H1 (cell line): ENCODE measurements at places on chromosomes 2 and 18. TPM values are rescaled to one million over a fixed set of nuclear protein-coding genes. Genes with fewer than 3 reads are reported as not detected.

GRCh38 chr2:238446371-238446770, 19.6 kb downstream of the ASB1 start:
- no peaks in the 10 kb centered on the region for H3K27me3 ChIP-seq
- peaks cover 34% of the 10 kb centered on the region for H3K36me3 ChIP-seq
- no peaks in the 10 kb centered on the region for H3K4me1 ChIP-seq
- peak; percentile 19 for DNase-seq
- no peak overlapping the region for H3K27ac ChIP-seq

The TEKT4 gene
- total RNA-seq = not detected in 2 replicates

- H3K4me3 ChIP-seq = no peak overlapping the region
- H3K4me1 ChIP-seq = peaks cover 6% of the 10 kb centered on the region; the same call in 1 of the 2 replicates
- H3K27me3 ChIP-seq = no peaks in the 10 kb centered on the region
Observed at GRCh38 chr2:8154936-8155335, 526.9 kb upstream of the ID2 start.

- no peak overlapping the region for H3K27ac ChIP-seq
- H3K27me3 ChIP-seq = no peaks in the 10 kb centered on the region
- no peak overlapping the region for H3K4me3 ChIP-seq
Observed at GRCh38 chr2:109170645-109171044, 41.6 kb downstream of the SH3RF3 start.

The CFC1 gene
- 0.31 TPM in 1 of 2 replicates, not detected in the other for total RNA-seq

DNA sequence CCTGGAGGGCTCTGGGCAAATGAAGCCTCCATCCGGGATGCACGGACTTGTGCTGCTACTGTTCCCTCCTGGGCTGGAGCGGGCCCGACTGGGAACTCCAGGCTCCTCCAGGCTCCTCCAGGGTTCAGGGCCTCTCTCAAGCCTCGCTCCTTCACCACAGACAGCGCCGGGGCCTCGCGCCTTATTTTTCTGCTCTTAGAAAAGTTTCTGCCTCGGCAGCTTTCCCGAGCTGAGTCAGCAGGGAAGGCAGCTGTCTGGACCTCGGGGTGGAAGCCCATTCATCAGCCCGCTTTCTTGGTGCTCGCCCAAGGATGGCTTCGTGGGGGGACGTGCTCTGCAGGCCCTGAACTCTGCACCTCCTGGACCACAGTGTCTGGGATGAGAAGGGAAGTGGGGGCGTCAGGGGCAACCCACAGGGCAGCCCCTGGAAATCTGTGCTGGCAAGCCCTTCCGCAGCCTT, 12.9 kb upstream of the TEX51 start:
- DNase-seq = peak; percentile 57
- no peak overlapping the region for H3K27ac ChIP-seq
- H3K36me3 ChIP-seq = no peaks in the 10 kb centered on the region

GRCh38 chr2:203077451-203077850, 62.8 kb downstream of the NBEAL1 start:
- peaks cover 3% of the 10 kb centered on the region; the same call in 1 of the 2 replicates for H3K36me3 ChIP-seq
- no peak overlapping the region for H3K4me3 ChIP-seq
- DNase-seq = no peak
- no peaks in the 10 kb centered on the region for H3K4me1 ChIP-seq
- no peaks in the 10 kb centered on the region for H3K27me3 ChIP-seq

DNA sequence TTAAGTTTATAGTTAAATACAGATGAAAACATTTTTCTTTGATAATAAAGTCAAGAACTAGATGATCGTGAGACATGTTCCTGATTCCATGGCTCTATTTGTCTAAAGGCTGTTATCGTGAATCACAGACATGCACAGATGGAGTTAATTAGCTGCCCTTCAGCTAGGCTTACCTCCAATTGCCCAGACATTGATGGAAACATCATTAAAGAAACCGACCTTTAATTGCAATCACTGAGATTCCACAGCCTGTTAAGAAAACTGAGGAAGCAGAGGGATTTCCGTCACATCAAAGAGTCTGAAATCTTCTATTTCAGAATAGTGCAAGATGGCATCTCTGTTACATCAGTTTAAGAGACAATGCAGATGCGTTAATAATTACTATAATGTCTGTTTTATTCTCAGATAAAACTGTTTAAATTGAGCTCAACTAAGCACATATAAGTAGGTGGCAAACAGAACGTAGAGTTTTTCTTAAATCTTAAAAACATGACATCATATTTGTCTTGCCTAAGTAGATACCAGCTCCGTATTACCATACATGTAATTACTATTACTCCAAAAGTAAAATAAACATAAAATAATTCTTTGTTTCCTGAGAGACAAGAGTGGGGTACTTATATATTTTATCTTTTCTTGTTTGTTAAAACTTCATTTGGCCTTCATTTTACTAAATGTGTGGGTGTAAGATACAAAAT, 23.9 kb upstream of the CRACDL start:
- H3K27ac ChIP-seq = no peak overlapping the region
- H3K4me1 ChIP-seq = no peaks in the 10 kb centered on the region
- DNase-seq = no peak
- no peaks in the 10 kb centered on the region for H3K27me3 ChIP-seq

GRCh38 chr2:231800493-231801091, 14.3 kb downstream of the COPS7B start:
- no peaks in the 10 kb centered on the region for H3K4me1 ChIP-seq
- no peak overlapping the region for H3K4me3 ChIP-seq
- H3K27ac ChIP-seq = no peak overlapping the region
- peaks cover 53% of the 10 kb centered on the region for H3K36me3 ChIP-seq

The CRYBA2 gene
- total RNA-seq = not detected in 2 replicates

The CCL20 gene
- total RNA-seq = not detected in 2 replicates

GRCh38 chr2:76009484-76009883, 298.8 kb upstream of the GCFC2 start:
- H3K27me3 ChIP-seq = no peaks in the 10 kb centered on the region
- no peak overlapping the region for H3K27ac ChIP-seq
- no peak overlapping the region for H3K4me3 ChIP-seq
- no peaks in the 10 kb centered on the region for H3K36me3 ChIP-seq

DNA sequence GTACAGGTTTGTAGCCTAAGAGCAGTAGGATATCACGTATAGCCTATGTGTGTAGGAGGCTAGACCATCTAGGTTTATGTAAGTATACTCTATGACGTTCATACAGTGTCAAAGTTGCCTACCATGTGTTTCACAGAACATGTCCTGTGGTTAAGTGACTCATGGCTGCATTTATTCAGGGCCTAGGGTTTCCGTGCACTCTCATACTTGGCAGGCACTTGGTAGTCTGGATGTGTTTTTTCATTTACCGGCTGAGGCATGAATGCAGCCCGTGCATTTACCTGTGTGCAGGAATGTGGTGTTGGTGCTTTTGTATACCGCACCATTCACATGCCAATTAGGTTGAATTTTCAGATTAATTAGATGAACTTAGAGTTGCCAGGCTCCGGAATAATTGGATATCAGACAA, 43.4 kb downstream of the MYL12B start:
- H3K36me3 ChIP-seq = no peaks in the 10 kb centered on the region
- no peak overlapping the region for H3K4me3 ChIP-seq
- no peak overlapping the region for H3K27ac ChIP-seq
- DNase-seq = no peak
- H3K4me1 ChIP-seq = no peaks in the 10 kb centered on the region; the same call in 1 of the 2 replicates
- no peaks in the 10 kb centered on the region for H3K27me3 ChIP-seq

GRCh38 chr2:58645017-58645416, 403.9 kb upstream of the FANCL start:
- no peaks in the 10 kb centered on the region for H3K27me3 ChIP-seq
- no peaks in the 10 kb centered on the region for H3K36me3 ChIP-seq
- DNase-seq = no peak
- H3K27ac ChIP-seq = no peak overlapping the region
- peaks cover 2% of the 10 kb centered on the region for H3K4me1 ChIP-seq
- no peak overlapping the region for H3K4me3 ChIP-seq

DNA sequence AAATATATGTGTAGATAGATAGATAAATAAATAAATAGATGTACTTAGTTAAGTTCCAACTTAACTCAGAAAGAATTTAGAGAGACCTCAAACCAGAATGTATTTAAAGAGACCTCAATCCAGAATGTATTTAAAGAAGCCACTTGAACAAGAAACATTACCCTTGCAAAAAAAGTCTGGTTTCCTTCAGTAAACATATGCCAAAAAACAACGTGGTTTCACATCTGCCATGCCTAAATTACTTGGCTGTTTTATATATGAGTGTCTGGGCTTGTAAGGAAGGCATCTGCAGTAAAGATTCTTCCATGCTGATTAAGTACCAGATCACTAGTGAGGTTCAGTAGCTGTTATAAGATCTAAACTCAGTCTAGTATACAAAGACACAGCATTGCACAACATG, 29.1 kb upstream of the RPE start:
- H3K27me3 ChIP-seq = no peaks in the 10 kb centered on the region
- H3K4me3 ChIP-seq = no peak overlapping the region
- no peaks in the 10 kb centered on the region for H3K4me1 ChIP-seq
- no peaks in the 10 kb centered on the region for H3K36me3 ChIP-seq
- DNase-seq = no peak

DNA sequence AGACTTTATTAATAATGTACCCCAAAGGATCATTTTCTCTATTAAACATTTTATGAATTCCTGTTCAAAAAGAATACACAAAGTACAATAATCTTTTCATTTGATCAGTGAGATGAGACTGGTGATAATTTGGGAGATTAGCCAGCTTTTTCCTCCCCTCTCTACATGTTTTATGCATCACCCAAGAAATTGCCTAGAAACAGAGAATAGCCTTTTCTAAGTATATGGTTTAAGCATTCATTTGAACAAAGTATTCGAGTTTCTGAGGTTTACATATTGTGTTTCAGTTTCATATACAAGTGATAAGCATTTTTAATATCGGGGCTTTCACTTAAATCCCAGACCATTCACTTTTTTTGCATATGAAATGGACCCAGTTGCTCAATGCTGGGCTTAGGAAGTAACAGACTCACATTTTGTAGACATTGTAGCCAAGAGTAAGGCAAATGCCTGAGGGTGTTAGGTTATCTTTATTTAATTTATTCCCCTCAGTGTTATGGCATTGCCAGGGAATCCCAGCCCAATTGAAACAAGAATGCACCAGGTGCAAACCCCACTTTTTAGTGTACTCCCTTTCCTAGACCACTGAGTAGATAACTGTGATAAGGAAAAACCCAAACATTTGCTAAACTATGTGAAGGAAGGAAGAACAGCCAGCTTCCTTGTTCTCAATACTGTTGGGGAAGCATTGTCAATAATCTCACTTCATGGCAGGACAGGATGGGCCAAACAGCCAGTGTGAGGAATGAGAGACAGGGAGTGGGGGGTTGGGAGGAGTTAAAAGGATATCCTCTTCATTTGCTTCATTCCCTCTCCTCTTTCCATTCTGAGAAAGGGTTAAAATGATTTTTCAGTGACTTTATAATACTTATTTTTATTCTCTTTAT, 3.5 kb downstream of the CPO start:
- DNase-seq = no peak
- H3K27ac ChIP-seq = no peak overlapping the region
- no peak overlapping the region for H3K4me3 ChIP-seq
- no peaks in the 10 kb centered on the region for H3K4me1 ChIP-seq
- H3K36me3 ChIP-seq = no peaks in the 10 kb centered on the region
- no peaks in the 10 kb centered on the region for H3K27me3 ChIP-seq

The SH3RF3 gene
- total RNA-seq = 0.42 and 0.65 TPM in 2 replicates

GRCh38 chr2:11539317-11540147, 5.7 kb downstream of the GREB1 start:
- no peak overlapping the region for H3K27ac ChIP-seq
- no peak for DNase-seq
- H3K36me3 ChIP-seq = no peaks in the 10 kb centered on the region
- H3K27me3 ChIP-seq = no peaks in the 10 kb centered on the region

The SLC19A3 gene
- 5.9 and 9.8 TPM in 2 replicates for total RNA-seq

The DYNC1I2 gene
- 65.6 and 68.1 TPM in 2 replicates for total RNA-seq

DNA sequence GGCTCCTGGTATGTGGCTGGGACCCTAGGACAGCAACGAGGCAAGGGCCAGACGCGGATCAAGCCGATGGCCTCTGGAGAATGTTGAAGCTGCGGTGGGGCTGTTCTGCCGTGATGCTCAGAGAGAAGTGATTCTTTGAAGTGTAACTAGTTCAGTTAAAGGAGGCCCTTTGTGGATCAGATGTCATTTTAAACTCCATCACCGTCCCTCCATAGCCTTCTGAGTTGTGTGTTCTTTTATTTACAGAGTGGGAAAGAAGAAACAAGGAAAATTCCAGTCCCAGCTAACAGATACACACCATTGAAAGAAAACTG, 403 bp downstream of the PNO1 start:
- H3K27ac ChIP-seq = peak overlapping the region; percentile 100
- no peak for DNase-seq
- peak overlapping the region; percentile 94 for H3K4me3 ChIP-seq
- no peaks in the 10 kb centered on the region for H3K27me3 ChIP-seq

The PTH2R gene
- total RNA-seq = 0.11 and 0.19 TPM in 2 replicates

DNA sequence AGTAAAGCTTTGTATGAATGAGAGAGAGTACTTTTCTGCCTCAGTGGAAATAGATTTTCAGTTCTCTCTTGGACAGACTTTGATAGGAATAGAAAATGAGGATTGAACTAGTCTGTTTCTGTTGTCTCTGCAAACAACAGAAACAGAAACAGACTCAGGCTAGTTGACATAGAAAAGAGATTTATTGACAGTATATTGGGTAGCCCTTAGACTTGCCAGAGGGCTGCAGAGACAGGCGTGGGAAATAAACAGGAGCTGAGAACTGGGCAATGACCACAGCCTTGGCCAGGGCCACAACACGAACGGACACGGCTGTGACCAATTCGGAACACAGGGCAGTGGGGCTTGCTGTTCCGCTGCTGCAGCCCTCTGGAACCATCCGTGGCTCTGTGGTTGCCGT, 30.5 kb upstream of the YWHAQ start:
- H3K27ac ChIP-seq = no peak overlapping the region
- DNase-seq = no peak
- H3K27me3 ChIP-seq = no peaks in the 10 kb centered on the region
- H3K36me3 ChIP-seq = no peaks in the 10 kb centered on the region

The RNF152 gene
- total RNA-seq = 2.2 and 2.7 TPM in 2 replicates

The HOXD8 gene
- not detected in 2 replicates for total RNA-seq

- H3K27me3 ChIP-seq = no peaks in the 10 kb centered on the region
- H3K36me3 ChIP-seq = no peaks in the 10 kb centered on the region
- no peaks in the 10 kb centered on the region for H3K4me1 ChIP-seq
- H3K4me3 ChIP-seq = no peak overlapping the region
- no peak overlapping the region for H3K27ac ChIP-seq
- DNase-seq = no peak
Observed at GRCh38 chr2:77566131-77566530, 44.0 kb upstream of the LRRTM4 start.

DNA sequence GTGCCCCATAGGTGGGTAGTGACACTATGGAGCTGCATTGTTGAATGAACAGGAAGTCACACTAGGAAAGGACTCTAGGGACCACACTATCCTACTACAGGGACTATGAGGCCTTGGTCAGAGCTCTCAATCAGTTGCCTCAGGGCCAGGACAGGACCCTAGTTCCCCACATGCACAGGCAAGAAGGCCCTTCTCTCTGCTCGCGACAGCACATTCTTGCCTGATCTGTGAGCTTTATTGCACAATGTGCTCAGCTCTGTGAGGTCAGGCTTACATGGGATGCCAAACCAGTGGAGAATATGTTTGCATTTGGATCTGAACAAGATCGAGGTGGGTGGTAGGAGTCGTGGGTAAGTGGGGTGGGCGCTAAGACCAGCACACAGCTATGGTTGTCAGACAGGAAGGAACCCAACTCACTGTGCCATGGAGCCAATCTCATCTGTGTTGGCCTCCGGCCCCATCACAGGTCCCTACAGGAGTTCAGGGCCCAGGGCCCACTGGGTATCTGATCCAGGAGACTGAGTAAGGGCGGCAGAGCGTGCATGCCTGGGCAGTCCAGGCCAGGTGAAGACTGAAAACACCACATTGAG, 8.0 kb downstream of the PCARE start:
- no peaks in the 10 kb centered on the region for H3K27me3 ChIP-seq
- no peak overlapping the region for H3K4me3 ChIP-seq
- H3K27ac ChIP-seq = no peak overlapping the region
- no peaks in the 10 kb centered on the region for H3K36me3 ChIP-seq
- peaks cover 13% of the 10 kb centered on the region for H3K4me1 ChIP-seq
